Femur (tissue), 1 donor: ENCODE measurements at places on chromosomes 6 and 20.
A peak's percentile ranks its signal among the peaks of the same experiment; 100 is the strongest.

DNA sequence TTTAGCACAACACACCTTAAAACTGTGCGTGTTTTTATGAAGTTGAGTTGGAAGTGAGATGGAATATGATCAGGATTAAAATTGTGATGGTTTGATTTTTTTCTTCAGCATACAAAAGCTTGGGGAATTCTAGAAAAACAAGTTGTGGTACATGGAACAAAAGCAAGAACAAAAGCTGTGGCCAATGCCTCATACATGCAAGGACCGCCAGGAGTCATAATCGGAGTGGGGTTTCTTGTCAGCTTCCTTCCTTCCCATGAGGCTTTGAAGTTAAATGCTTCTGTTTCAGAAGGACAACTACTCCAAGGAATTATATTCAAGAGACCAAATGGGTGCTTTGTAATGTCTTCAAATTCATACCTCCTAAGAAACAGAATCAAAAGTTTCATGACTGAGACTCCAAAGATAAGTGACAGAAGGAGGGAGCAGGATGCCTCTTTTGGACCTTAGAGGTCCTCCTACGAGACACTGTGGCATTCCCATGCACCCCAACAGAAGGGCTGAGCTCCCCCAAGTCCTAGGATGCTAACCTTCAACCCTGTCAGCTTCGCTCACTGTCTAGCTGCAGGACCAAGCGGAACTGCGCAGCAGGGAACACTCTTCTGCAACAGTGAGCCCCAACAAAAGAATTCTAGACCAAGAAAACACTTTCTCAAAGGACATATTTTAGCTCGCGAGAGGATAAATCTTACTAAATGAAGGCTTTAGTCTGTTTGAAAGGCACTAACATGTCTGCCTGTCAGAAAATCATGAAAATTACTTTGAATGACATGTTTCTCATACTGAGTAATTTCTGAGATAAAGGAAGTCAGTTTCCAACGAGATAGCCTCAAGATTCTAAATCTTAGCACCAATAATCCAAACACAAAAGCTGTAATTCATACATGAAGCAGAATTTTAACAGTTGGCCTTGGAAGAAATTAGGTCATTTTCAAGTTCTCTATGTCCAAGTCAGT, 108.5 kb upstream of the NHSL1 start:
- DNase-seq = no peak

GRCh38 chr6:119255492-119255891, 94.1 kb downstream of the MAN1A1 start:
- no peak for DNase-seq

DNA sequence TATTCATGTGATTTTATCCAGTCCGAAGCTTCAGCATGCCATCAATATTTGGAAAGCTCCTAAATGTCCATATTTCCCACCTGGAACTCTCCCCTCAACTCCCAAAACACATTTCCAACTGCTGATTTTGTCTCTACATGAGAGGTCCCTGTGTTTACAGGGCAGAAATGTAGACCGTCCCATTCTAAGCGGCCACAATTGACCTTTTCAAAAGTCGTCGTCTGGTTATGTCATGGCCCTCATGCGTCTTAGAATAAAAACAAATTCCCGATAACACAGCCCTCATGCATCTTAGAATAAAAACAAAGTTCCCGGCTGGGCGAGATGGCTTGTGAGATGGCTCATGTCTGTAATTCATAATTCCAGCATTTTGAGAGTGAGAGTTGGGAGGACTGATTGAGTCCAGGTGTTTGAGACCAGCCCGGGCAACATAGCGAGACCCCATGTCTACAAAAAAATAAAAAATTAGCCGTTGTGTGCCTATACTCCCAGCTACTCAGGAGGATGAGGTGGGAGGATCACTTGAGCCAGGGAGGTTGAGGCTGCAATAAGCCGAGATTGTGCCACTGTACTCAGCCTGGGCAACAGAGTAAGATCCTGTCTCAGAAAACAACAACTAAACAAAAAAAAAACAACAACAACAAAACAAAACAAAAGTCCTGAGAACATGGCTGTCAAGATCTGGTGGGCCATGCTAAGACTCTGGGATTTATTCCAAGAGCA, 6.4 kb upstream of the ZNF217 start:
- DNase-seq = no peak

DNA sequence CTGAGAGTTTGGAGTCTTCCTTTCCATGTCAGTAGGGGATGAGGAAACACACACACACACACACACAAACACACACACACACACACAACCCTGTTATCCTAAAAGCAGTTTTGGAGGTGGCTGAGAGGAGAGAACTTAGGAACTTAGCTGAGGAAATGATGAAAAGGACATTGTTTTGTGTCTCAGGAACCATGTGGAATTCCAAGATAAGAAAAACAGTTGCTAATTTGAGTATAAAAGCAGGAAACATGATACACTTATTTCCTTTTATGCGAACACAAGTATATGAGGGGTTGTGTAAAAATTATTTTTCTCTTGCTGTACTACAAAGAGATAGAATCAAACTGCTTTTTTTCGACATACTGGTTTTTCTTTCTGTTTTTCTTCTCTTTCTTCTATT, at the start of gene MYCT1:
TSS of gene MYCT1 (plus strand) at position 264 of the 400 bp plus-strand sequence. CDS start at position 270, 6 bp downstream.
- no peak for DNase-seq

- DNase-seq = no peak
Observed at GRCh38 chr20:60598528-60598927, 640.3 kb downstream of the CDH26 start.

- DNase-seq = no peak
Observed at GRCh38 chr6:97049253-97050011, 124.9 kb downstream of the KLHL32 start.

DNA sequence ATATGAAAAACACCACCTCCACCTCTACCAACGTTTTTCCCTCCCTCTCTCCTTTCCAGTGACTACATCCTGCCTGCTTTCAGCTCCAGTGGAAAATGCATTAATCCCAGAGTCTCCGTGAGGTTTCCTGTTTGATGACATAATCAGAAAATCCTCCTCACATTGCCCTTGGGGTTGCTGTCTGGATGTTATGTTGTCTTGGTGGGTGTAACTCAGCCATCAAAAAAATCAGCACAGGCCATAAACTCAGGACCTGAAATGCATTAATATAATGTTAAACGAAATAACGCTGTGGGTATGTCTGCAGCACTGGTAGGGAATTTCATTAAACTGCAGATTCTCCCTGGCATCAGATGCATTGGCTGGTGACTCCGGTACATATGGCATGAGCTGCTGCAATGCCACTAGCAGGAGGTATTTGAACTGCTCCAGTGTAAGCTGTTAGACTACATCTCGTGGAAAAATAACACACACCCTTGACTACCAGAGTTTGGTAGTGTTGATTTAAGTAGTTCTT, 297.8 kb downstream of the PRL start:
- peak; percentile 64 for DNase-seq

DNA sequence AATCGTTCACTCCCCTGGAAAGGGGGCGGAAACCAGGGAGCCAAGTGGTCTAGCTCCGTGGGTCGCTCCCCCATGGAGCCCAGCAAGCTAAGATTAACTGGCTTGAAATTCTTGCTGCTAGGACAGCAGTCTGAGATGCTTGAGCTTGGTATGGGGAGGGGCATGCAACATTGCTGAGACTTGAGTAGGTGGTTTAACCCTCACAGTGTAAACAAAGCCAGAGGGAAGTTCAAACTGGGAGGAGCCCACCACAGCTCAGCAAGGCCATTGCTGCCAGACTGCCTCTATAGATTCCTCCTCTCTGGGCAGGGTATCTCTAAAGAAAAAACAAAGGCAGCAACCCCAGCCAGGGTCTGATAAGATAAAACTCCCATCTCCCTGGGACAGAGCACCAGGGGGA, 43.2 kb downstream of the COL21A1 start:
- no peak for DNase-seq

DNA sequence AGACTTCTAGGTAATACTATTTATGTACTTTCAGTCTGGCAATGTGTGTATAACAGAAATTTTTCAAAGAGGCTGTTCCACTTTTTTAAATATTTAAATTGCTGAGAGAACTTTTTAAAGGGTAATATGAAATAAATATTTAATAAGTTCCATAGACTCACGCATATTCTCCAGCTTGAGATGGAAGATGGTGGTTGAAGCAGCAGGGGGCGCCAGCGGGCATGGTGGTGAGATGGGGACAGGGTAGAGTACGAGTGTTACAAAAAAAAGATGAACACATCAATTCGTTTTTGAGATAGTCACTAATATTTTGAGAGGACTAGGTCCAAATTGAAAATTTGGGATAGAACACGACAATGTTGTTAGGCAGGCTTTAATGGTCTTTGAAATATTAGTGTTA, 68.4 kb downstream of the RSPO3 start:
- DNase-seq = peak; percentile 23

GRCh38 chr20:41316051-41316450, 1.5 kb downstream of the ZHX3 start:
- DNase-seq = no peak
